ENCODE measurements at places on chromosomes 5 and 9.

GRCh38 chr9:72577212-72577753, 55.9 kb downstream of the TMC1 start:
- no peak for DNase-seq

DNA sequence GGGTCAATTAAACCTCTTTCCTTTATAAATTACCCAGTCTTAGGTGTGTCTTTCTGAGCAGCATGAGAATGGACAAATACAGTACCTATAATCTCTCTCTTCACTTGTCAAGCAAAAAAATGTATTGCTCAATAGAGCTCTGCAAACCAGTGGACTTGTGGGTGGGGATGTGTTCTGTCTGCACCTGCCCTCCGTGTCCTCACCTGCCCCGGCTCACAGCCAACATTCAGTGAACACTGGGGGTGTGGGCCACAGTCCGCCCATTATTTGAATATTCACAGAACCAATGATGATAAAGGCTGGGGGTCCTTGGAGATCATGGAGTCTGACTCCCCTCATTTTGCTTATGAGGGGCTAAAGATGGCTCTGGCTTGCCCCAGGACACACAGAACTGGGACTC, 36.9 kb upstream of the MED27 start:
- DNase-seq, result no peak

DNA sequence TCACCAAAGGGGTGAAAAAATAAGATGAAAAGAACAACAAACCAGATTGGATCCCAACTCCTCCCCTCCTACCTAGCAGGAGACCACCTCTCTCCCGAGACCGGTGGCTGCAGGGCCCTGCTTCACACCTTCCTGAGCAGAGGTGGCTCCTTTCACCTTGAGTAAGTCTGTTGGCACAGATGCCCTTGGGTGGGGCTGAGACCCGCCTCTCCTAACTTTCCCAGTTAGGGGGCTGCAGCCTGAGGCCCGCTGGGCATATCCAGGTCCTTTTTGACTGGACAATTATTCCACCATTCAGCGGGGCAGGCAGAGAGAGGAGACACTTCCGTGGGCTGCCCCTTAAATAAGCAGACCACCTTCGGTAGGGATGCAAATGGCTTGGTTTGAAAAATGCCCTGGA, 1.3 kb downstream of the SLC25A48 start:
- DNase-seq, result no peak

DNA sequence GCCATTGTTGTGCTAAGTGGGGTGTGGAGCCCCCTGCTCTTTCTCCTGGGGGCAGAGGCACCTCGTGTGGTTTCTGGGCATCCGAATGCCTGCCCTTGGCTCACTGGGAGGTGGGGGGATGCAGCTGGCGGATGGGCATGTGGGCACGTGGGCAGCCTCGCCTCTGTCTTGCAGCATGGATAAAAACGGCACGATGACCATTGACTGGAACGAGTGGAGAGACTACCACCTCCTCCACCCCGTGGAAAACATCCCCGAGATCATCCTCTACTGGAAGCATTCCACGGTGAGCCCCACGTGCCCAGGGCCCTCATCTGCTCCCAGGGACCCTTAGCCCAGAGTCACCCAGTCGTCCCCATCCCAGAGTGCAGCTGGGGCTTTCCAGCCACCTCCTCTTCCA, 25.3 kb downstream of the PTGES2 start:
- no peak for DNase-seq

GRCh38 chr5:12357626-12358025, 453.4 kb upstream of the CTNND2 start:
- no peak for DNase-seq

- DNase-seq, result no peak
Observed at GRCh38 chr5:128271071-128271470, 187.5 kb downstream of the SLC12A2 start.

DNA sequence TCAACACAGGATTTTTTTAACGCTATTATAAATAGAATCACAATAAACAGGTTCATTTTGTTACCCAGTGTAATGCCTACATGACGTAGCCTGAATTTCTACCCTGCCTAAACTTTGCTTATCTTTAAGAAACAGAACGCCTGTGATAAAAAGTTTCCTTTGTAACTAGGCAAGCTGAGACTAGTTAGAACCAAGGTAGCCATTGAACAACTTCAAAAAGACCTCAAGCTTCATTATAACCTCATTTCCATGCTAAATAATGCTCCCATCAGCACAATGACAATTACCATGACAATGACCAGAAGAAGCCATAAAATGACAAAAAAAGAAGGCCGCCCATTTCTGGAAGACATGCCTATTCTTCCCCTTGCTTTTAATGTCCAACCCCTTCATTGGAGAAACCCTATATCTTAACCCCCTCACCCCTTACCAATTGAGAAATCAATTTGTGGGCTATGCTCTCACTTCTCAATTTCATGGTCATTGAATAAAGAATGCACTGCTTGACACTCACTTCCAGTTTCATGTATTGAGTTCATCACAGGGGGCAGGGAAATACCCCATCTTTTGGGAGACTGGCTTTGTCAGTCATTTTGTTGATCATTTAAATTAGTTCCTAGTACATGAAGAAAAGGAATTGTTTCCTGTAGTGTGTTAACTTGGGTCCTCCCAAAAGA, 276.8 kb downstream of the MCTP1 start:
- DNase-seq, result no peak

GRCh38 chr5:107295914-107296313, 374.8 kb downstream of the EFNA5 start:
- DNase-seq, result no peak

- DNase-seq, result no peak
Observed at GRCh38 chr5:112865128-112865527, 4.0 kb downstream of the SRP19 start.

GRCh38 chr9:98010445-98010844, 27.3 kb downstream of the ANP32B start:
- DNase-seq, result no peak

- no peak for DNase-seq
Observed at GRCh38 chr5:148825716-148826052, 727 bp upstream of the ADRB2 start.

DNA sequence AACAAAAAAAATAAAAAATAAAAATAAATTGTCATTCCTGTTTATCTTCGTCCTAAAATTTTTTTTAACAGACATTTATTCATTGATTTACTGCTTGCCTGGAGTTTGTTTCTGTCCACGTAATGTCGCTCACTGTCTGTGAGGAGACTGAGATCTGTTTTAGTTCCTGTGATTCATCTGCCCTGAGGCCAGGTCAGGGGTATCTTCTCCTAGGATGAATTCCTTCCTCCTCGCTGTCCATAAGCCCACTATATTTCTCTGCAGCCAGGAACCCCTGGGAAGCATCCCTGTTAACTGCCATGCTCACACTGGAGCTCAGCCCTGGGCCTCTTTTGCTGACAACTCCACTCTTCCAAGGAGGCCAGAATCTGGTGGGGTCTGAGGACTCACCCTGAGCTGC, 682.0 kb downstream of the MTRR start:
- no peak for DNase-seq

GRCh38 chr9:14438232-14439021, 124.5 kb upstream of the NFIB start:
- no peak for DNase-seq

GRCh38 chr5:43606351-43606750, 3.4 kb downstream of the NNT start:
- DNase-seq, result no peak

GRCh38 chr9:89243296-89244061, 64.9 kb upstream of the SHC3 start:
- DNase-seq, result no peak
